HEK293T (cell line): ENCODE measurements at places on chromosomes 2 and 18.

DNA sequence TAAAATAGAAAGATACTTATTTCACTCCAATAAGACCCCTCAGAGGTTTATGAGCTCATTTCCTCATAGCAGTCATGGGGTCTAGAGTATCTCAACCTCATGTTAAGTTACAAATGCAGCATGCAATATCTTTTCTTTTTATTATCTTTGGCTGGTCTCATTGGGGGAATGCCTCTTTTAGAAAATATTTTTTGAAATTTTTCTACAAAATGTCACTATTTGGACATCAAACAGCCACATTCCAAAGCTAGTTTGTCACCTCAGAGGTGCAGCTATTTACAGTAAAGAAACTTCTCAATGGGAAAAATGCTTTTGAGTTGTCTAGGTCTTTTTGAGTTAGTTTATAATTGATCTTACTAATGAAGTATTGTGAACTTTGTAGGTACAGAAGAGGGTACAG is 370.7 kb upstream of the LRATD1 start:
- DNase-seq: no peak

GRCh38 chr2:2039826-2040225 is 291.2 kb downstream of the MYT1L start:
- DNase-seq: no peak

DNA sequence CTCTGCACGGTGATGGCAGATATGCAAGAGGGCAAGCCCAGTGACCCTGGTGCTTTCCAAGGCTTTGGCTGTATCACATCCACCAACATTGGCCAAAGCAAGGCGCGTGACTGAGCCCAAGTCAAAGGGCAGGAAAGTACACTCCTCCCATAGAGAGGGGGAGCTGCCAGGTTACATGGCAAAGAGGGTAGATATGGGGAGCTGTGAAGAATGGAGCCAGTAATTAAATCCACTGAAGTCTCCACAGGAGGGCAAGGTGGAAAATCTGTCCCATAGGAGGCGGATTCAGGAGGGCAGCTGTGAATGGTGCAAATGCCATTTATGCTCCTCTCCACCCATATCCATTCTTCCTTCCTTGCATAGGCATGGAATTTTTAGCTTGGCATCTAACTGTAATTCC is 44.6 kb upstream of the THOC1 start:
- no peak for DNase-seq

- no peak for DNase-seq
Observed at GRCh38 chr2:170743530-170744239, 26.5 kb upstream of the ERICH2 start.

- DNase-seq: no peak
Observed at GRCh38 chr2:64399521-64399920, 54.4 kb upstream of the LGALSL start.

DNA sequence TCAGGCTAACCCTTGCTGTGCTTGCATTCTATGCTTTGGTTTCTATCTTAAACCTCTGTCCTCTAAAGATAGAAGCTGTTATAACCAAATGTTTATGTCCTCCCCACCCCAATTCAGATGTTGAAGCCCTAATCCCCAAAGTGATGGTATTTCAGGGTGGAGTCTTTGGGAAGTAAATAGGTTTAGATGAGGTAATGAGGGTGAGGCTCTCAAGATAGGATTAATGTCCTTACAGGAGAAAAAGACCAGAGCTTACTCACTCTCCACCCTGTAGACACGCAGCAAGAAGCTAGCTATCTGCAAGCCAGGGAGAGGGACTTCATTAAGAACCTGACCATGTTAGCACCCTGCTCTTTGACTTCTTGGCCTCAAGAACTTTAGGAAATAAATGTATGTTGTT is 362.5 kb downstream of the ERBB4 start:
- DNase-seq: no peak

GRCh38 chr18:9419956-9420631 is 55.2 kb upstream of the RALBP1 start:
- DNase-seq: no peak

GRCh38 chr2:160912276-160912675 is 248.0 kb upstream of the TANK start:
- DNase-seq: no peak

- no peak for DNase-seq
Observed at GRCh38 chr2:143251681-143252080, 122.5 kb downstream of the ARHGAP15 start.

- no peak for DNase-seq
Observed at GRCh38 chr2:63866009-63866709, 24.5 kb downstream of the UGP2 start.

DNA sequence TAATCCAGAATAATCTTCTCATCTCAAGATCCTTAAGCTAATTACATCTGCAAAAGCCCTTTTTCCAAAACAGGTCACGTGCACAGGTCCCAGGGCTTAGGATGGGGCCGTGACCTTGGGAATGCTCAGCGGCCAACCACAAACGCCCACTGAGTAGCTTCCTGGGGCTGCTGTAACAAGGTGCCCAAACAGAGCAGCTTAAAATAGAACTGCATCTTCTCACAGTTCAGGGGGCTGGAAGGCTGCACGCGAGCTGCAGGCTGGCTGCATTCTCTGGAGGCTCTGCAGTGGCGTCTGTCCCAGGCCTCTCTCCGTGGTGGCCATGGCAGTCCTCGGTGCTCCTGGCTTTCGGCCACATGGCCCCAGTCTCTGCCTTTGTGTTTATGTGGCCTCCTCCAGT is 31.9 kb downstream of the ADI1 start:
- DNase-seq: no peak

DNA sequence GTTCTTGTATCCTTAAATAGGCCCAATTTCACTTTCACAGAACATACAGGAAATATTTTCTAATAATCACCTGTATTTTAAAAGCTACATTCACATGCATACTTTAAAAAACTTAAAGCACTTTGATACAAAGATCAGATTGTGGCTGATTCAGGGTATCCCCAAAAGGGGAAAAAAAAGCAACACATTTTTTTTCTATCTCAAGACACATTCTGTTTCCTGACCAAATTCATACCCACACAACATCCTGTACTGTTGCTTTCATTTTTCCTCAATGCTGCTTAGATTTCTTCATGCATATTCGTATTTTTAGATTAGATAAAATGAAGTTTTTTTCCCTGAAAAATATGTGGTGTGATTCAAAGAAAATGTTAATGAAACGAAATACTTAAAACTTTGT is 122.5 kb downstream of the TMEFF2 start:
- DNase-seq: no peak

- DNase-seq: no peak
Observed at GRCh38 chr2:215022418-215022817, 116.0 kb downstream of the ABCA12 start.

GRCh38 chr2:148675708-148676107 is 31.2 kb downstream of the EPC2 start:
- no peak for DNase-seq

- DNase-seq: no peak
Observed at GRCh38 chr2:132403146-132403545, 13.5 kb upstream of the GPR39 start.

- DNase-seq: no peak
Observed at GRCh38 chr2:86223927-86224560, 24.8 kb downstream of the MRPL35 start.

GRCh38 chr2:236176417-236176816 is 8.2 kb upstream of the GBX2 start:
- DNase-seq: peak; percentile 42

DNA sequence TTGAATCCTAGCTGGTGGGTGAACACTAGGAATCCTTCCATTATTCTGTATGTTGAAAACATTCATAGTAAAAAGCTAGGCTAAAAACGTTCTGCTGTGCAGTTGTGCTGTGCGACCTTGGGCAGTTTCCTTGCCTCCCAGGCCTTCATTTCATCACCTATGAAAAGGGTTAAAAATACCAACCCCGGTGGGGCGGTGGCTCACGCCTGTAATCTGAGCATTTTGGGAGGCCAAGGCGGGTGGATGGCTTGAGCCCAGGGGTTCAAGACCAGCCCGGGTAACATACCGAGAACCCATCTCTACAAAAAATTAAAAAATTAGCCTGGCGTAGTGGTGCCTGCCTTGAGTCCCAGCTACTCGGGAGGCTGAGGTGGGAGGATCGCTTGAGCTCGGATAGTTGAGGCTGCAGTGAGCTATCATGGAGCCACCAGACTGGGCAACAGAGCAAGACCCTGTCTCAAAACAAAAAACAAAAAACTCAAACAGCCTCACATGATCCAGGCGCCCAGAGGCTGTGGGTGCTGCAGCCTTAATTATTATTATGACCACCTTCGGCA is 2.9 kb upstream of the RRM2 start:
- no peak for DNase-seq

DNA sequence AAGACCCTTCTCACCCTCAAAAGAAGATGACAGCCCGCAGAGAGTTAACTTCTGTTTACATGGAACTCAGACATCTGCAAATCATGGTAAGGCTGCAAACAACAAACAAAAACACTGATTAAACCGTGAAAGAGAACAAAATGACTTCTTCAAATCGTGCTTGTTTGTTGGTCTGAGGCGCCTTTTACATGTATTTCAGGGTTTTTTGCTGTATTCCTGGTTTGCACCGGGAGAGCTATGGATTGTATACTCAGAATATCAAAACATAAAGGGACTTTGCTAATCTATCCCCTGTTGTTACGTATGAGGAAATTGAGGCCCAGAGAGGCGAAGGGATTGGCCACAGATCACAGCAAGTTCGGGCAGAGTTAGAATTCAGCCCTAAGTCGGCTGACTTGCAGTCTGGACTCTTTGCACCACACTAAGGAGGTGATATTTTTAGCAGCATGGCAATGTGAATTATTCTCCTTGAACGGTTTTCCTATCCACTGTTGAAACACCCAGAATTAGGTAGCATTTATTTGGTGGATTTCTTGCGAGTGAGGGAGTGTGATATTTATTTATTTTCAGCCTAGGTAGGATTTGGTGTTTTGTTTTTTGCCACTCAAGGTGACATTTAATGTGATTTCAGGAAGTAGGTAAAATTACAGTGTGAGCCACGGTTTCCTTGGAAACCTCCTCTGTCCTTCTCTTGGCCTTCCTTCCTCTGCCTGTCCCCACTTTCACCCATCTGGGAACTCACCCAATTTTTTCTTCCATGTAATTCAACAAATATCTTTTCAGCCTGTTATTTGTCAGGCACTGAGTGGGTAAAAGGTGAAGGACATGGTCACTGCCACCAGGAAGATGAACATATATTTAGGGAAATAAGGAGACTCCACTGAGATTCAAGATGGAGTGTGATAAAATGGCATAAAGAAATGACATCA is 980 bp upstream of the PDE6D start:
- no peak for DNase-seq

DNA sequence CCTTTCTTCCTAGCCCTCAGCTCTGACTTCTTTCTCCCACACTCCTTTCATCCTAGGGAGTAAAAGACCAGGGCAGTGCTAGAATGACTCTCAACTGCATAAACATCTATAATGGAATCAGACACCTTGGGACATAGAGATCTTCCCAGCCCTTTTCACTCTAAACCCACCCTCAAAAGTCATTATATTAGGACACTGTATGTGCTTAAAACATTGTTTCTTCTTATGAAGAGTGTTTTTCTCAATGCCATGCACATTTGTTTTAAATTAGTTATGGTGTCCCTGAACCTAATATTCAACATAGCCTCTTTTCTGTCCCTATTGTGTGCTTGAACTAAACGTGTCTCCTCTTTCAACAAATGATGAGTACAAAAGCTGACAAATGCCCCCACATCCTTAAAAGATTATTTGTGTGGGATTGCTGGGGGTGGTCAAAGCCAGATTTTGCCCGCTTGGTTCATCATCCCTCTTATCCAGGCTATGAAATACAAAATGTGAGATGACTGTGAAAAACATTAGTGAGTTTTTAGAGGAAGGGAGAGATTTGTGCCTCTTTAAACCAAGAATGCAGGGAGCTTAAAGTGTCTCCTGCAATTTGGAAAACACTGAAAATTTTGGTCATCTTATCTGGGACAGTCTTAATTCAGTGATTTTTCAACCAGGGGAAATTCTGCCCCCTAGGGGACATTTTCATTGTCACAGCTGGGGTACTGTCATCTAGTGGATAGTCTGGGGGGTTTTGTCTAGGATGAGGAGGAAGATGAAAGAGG is 29.0 kb downstream of the SERPINB5 start:
- peak; percentile 32 for DNase-seq

- no peak for DNase-seq
Observed at GRCh38 chr2:98350411-98350810, 4.2 kb downstream of the CNGA3 start.

DNA sequence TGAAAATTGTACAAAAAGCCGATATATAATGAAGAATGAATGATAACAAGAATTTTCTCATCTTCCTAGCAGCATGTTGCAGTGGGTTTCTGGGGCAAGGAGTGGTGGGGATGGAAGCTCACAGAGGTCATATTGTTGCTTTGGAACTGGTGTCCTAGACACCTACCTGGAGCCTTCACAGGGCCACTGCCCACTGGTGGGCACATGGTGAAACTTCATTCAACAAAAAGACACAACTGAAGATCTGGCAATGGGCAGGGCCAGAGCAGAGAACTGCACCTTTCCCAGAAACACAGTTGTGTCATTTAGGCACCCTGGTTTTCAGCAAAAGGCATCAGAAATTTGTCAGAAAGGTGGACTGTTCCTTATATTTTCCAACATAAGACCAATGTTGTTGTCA is 115.3 kb downstream of the FHOD3 start:
- DNase-seq: peak; percentile 71

DNA sequence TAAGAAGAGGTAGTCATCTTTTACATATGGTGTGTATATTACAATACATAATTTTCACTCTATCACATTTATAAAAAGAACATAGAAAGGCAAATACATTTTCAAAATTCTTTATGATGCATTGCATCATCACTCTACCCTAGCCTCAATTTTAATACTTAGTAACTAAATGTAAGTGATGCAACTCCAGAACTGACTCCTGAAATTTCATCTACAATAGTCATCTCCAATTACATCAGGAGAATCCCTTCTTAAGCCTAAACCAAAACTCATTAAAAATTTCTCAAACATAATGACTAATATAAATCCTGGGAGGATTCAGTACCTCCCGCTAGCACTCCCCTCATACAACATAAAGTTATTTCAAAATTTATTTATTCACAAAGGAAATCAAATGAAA is 15.9 kb downstream of the TMX3 start:
- no peak for DNase-seq

- no peak for DNase-seq
Observed at GRCh38 chr2:51535763-51536162, 503.8 kb upstream of the NRXN1 start.

DNA sequence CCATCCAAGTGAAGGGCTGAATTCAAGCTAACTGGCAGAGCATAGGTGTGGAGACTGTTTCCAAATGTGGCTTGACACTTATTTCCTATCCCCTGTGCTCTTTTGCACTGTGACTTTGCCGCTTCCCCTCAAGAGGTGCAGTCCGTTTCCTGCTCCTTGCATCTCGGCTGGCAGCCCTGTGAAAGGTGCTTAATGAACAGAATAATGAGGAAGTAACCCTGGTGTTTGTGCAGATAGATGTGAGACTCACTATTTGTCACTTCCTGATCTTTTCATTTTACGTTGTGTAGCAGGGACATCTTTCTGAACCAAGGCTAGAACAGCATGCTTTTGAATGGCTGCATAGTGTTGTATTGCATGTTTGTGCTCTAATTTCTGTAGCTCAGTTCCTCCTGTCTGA is 60.8 kb downstream of the CEP192 start:
- DNase-seq: no peak
